Endothelial cell (in vitro differentiated cells): ENCODE measurements at places on chromosomes 16 and 17.

DNA sequence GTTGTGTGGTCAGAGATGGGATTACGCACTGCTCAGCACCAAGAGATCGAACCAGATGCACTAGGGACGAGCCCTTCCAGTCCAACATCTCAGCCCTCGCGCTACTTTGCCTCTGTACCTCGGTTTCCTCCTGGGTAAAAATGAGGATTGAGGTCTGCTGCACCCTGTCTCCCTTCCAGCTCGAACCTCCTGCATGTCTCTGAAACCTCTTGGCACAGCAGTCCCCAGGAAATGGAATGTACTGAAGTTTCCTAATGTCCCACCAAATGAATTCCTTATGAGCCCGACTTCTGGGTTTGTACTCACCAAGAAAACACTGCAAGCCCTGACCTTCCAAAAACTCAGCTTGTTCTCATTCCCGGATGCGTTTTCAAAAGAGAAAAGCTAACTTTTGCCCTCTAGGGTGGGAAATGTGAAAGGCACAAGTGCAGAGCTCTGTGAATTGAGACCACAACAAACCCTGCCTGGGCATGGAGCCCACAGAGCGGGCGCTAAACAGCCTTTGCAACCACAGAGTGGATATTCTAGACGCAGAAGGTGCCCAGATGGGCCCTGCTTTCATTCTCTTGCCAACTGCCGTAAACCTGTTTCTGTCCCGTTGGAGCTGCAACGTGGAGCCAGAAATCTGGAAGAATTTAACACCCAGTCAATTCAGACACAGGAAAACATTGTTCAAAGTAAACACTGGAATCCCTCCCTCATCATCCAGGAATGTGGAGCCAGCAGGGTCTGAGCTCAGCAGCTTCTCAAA, 10.3 kb downstream of the CDRT4 start:
- H3K36me3 ChIP-seq, result peaks cover 28% of the 10 kb centered on the region
- no peak for DNase-seq
- peaks cover 31% of the 10 kb centered on the region for H3K4me1 ChIP-seq

- H3K4me1 ChIP-seq, result peaks cover 9% of the 10 kb centered on the region
- no peak for DNase-seq
- peaks cover 14% of the 10 kb centered on the region for H3K27me3 ChIP-seq
Measured at GRCh38 chr17:79623786-79624717, 13.2 kb upstream of the RBFOX3 start.

- DNase-seq, result no peak
- peaks cover 9% of the 10 kb centered on the region for H3K27me3 ChIP-seq
- H3K4me3 ChIP-seq, result no peak overlapping the region
Measured at GRCh38 chr17:63850401-63850800, 7.9 kb upstream of the SMARCD2 start.

DNA sequence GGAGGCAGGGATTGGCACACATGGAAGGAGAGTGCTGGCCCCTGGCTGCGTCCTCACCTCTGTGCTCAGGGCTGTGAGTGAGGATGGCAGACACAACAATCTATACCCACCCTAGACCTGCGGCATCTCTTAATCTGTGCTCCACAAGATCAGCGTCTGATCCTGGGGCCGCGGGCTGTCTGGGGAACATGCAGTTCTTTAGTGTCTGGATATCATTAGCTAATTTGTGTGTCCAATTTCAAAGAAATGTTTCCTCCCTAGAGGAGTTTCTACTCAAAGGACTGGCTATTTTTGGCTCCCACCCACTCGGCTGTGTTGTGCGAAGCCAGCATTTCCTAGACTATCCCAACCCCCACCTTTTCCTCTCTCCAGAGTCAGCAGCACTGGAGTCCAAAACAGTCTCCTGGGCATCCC, 93.8 kb downstream of the GRIN2A start:
- H3K36me3 ChIP-seq, result no peaks in the 10 kb centered on the region
- no peak for DNase-seq
- no peaks in the 10 kb centered on the region for H3K4me1 ChIP-seq
- no peak overlapping the region for H3K4me3 ChIP-seq

GRCh38 chr17:64679710-64680216, 17.7 kb upstream of the SMURF2 start:
- no peaks in the 10 kb centered on the region for H3K36me3 ChIP-seq
- DNase-seq, result no peak
- peaks cover 3% of the 10 kb centered on the region for H3K27me3 ChIP-seq
- H3K27ac ChIP-seq, result no peak overlapping the region

DNA sequence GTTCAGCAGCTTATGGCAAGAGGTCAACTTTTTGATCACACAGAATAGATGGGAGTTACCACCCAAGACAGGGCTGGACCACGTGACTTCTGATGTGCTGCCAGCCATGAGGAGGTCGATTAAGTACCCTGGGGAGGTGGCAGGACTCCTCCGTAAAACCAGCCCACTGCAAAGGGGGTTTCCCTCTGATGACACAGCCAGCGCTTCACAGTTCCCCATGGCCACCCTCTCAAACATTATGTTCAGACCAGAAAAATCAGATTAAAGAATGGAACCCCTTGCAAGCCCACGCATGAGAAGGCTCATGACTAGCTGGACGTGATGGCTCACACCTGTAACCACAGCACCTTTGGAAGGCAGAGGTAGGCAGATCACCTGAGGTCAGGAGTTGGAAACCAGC, 222.9 kb downstream of the CPPED1 start:
- no peaks in the 10 kb centered on the region for H3K4me1 ChIP-seq
- H3K27me3 ChIP-seq, result peaks cover 3% of the 10 kb centered on the region

GRCh38 chr16:54501797-54502196, 215.2 kb upstream of the IRX3 start:
- peaks cover 10% of the 10 kb centered on the region for H3K36me3 ChIP-seq
- H3K4me3 ChIP-seq, result no peak overlapping the region
- no peak for DNase-seq
- H3K27me3 ChIP-seq, result peaks cover 2% of the 10 kb centered on the region
- H3K4me1 ChIP-seq, result peaks cover 28% of the 10 kb centered on the region

GRCh38 chr17:64218066-64218465, 45.0 kb downstream of the TEX2 start:
- no peak overlapping the region for H3K4me3 ChIP-seq
- no peak for DNase-seq
- H3K27me3 ChIP-seq, result no peaks in the 10 kb centered on the region
- peaks cover 47% of the 10 kb centered on the region for H3K4me1 ChIP-seq
- peaks cover 8% of the 10 kb centered on the region for H3K36me3 ChIP-seq

DNA sequence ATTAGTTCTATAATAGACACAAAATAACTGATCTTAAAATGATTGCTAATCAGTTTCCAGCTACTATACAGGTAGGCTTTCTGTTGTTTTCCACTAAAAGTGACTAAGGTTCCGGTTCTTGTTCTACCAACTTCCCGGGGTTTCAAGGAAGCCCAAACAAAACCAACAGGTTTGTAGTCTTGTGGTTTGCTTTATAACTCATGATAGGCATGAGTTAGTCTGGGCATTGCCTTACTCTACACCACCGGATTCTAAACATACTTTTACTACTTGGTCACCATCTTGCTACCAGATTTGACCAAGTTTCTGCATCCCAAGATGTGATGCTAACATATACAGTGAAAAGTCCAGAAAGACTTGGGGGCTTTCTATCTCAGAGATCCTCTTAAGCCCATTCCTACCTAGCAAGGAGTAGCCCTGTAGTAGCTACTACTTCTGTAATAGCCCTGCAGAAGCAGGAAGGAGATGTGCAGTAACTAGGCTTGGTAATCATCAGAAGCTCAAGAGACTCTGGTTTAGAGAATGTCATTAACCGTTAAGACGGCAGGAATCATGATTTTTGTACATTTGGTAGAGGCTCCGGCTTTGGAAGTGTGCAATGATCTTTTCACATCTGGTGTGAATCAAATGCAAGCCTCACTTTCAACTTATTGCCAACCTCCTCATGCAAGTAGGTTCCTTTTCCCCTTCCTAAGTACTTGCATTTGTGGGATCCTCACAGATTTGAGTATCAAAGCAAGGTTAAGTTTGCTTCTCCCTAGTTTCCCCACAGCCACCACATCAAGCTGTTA, 1.6 kb downstream of the FAM117A start:
- peaks cover 12% of the 10 kb centered on the region for H3K4me1 ChIP-seq
- H3K4me3 ChIP-seq, result peak overlapping the region; percentile 95
- H3K36me3 ChIP-seq, result no peaks in the 10 kb centered on the region
- no peak for DNase-seq

- no peak overlapping the region for H3K27ac ChIP-seq
- H3K36me3 ChIP-seq, result peaks cover 30% of the 10 kb centered on the region
- no peak for DNase-seq
Measured at GRCh38 chr16:67229906-67230808, 3.2 kb downstream of the TMEM208 start.

DNA sequence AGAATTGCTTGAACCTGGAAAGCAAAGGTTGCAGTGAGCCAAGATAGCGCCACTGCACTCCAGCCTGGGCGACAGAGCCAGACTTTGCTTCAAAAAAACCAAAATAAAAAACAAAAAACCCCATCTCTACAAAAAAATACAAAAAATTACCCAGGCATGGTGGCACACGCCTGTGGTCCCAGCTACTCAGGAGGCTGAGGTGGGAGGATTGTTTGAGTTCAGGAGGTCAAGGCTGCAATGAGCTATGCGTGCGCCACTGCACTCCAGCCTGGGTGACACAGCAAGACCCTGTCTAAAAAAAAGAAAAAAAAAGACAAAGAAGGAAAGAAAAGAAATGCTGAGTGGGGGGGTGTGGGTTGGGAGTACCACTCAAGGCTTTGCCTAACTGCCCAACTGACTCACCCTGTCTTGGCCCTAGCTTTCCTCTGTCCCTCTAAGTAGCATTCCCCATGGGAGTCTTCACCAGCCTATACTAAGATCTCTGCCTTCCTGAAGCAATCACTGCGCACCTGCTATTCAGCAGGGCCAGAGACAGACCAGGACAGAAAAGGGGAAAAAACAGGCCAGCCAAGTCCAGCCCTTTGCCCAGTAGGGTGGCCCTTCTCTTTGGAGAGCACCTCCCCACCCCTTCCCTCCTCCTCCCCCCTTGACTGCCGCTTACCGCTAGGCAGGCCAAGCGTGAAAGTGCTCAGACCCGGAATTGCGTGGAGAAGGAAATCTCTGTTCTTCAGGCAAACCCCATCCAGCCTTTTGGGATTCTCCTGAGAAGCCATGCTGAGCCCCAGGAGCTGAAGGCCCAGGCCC, 45.8 kb downstream of the RTN4RL1 start:
- H3K27ac ChIP-seq, result no peak overlapping the region
- peaks cover 5% of the 10 kb centered on the region for H3K27me3 ChIP-seq
- H3K36me3 ChIP-seq, result no peaks in the 10 kb centered on the region
- no peak overlapping the region for H3K4me3 ChIP-seq
- H3K4me1 ChIP-seq, result no peaks in the 10 kb centered on the region
- no peak for DNase-seq

DNA sequence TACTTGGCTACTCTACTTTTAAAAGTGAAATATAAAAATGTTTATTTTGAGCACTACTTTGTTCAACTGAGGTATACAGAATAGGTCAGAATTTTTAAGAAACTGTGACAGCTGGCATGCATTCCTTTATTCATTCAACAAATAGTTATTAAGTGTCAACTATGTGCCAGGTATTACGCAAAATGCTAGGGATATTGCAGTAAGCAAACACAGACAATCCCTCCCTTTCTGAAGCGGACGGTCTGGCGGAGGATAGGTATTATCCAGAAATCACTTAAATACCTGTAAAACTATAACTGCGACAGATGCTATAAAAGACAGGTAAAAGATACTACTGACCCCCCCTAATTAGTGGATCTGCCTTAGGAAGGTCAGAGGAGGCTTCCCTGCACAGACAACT, 26.1 kb downstream of the METTL16 start:
- no peak for DNase-seq
- H3K36me3 ChIP-seq, result no peaks in the 10 kb centered on the region
- H3K27ac ChIP-seq, result no peak overlapping the region
- peaks cover 1% of the 10 kb centered on the region for H3K27me3 ChIP-seq
- peaks cover 27% of the 10 kb centered on the region for H3K4me1 ChIP-seq
